ENCODE measurements at places on chromosomes 12 and 14.

DNA sequence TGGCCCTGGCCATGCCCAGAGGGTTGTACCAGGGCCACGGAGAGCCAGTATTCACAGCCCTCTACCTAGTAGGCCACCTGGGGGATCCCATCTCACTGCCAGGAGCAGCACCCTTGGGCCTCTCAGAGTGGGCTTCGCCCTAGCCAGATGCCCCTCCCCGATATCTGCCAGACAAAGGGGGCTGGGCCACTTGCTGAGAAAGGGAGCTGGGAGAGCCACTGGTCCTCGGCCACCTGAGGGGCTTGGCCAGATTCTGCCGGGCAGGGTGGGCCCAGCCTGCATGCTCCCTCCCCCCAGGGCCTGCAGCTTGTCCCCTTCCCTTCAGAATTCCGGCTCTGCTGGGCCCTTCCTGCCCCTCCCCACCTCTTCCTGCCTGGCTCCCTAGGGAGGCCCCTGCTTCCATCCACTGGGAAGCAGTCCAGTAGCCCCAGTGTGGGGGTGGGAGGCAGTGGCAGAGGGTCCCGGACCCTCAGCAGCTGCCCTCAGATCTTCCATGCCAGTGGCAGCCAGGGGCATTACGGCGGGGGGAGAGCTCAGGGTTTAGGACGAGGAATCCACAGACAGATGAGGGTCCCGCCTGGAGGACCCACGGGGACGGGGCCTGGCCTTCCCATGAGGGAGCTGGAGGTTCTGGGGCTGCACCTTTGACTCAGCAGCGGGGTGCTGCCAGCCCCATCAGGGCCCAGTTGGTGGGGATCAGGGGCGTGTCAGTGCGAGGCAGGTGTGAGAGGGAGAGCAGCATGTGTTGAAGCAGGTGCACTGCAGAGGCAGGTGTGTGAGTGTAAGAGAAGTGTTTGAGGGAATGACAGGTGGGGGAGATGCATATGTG, 2.4 kb downstream of the CRIP2 start:
- H3K27ac ChIP-seq = no peak overlapping the region
- no peak for DNase-seq
- peaks cover 25% of the 10 kb centered on the region for H3K4me1 ChIP-seq
- no peak overlapping the region for H3K4me3 ChIP-seq
- no peaks in the 10 kb centered on the region for H3K36me3 ChIP-seq

GRCh38 chr14:101020834-101021370, 117.4 kb upstream of the RTL1 start:
- H3K27ac ChIP-seq = no peak overlapping the region
- H3K36me3 ChIP-seq = no peaks in the 10 kb centered on the region
- no peaks in the 10 kb centered on the region for H3K4me1 ChIP-seq
- no peaks in the 10 kb centered on the region for H3K27me3 ChIP-seq
- H3K4me3 ChIP-seq = no peak overlapping the region

GRCh38 chr12:77152623-77153193, 87.3 kb upstream of the E2F7 start:
- no peaks in the 10 kb centered on the region for H3K27me3 ChIP-seq
- DNase-seq = peak; percentile 5
- H3K4me1 ChIP-seq = no peaks in the 10 kb centered on the region
- H3K4me3 ChIP-seq = no peak overlapping the region
- no peaks in the 10 kb centered on the region for H3K36me3 ChIP-seq
- H3K27ac ChIP-seq = no peak overlapping the region

DNA sequence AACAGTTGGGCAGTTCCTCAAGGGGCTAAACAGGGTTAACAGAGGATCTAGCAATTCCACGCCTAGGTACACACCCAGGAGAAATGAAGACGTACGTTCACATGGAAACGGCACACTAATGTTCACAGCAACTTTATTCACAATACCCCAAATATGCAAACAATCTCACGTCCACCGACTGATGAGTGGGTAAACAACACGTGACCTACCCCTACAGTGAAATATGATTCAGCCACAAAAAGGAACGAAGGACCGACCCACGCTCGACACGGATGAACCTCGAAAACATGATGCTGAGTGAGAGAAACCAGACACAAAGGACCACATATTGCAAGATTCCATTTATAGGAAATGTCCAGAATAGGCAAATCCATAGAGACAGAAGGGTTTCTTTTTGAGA, 112.7 kb downstream of the NCOR2 start:
- DNase-seq = no peak
- no peak overlapping the region for H3K4me3 ChIP-seq
- no peak overlapping the region for H3K27ac ChIP-seq
- peaks cover 8% of the 10 kb centered on the region for H3K36me3 ChIP-seq

DNA sequence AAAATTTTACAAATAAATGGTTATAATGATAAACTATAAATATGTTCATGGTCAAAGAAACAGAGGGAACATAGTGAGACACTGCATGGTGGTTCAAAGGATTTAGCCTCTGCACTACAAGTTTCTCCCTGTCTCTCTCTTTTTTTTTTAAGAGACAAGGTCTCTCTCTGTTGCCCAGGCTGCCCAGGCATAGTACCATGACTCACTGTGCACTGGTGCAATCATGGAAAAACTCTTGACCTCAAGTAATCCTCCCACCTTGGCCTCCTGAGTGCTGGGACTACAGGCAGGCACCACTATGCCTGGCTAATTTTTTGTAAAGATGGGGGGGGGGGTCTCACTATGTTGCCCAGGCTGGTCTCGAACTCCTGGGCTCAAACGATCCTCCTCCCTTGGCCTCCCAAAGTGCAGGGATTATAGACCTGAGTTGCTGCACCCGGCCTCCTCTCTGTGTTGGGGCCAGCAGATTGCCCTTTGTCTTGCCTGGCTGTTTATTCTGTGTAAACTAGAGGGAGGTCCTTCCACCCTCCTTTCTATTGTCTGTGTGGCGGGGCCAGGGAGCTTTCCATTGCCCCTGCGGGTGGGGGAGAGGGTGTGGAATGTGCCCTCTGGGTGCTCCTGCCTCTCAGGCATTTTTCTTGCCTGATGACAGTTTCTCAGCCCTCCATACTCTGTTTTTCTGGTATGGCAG, 22.1 kb downstream of the MTHFD1 start:
- H3K4me3 ChIP-seq = no peak overlapping the region
- DNase-seq = no peak
- H3K36me3 ChIP-seq = peaks cover 7% of the 10 kb centered on the region
- H3K27me3 ChIP-seq = no peaks in the 10 kb centered on the region
- no peak overlapping the region for H3K27ac ChIP-seq
- H3K4me1 ChIP-seq = peaks cover 2% of the 10 kb centered on the region

- H3K36me3 ChIP-seq = no peaks in the 10 kb centered on the region
- no peaks in the 10 kb centered on the region for H3K4me1 ChIP-seq
- H3K27ac ChIP-seq = no peak overlapping the region
- H3K27me3 ChIP-seq = no peaks in the 10 kb centered on the region
Measured at GRCh38 chr12:92446083-92446460, 256.7 kb upstream of the PLEKHG7 start.

GRCh38 chr12:3427956-3428355, 63.0 kb upstream of the PRMT8 start:
- DNase-seq = no peak
- H3K4me1 ChIP-seq = peaks cover 1% of the 10 kb centered on the region
- no peaks in the 10 kb centered on the region for H3K27me3 ChIP-seq
- no peaks in the 10 kb centered on the region for H3K36me3 ChIP-seq

DNA sequence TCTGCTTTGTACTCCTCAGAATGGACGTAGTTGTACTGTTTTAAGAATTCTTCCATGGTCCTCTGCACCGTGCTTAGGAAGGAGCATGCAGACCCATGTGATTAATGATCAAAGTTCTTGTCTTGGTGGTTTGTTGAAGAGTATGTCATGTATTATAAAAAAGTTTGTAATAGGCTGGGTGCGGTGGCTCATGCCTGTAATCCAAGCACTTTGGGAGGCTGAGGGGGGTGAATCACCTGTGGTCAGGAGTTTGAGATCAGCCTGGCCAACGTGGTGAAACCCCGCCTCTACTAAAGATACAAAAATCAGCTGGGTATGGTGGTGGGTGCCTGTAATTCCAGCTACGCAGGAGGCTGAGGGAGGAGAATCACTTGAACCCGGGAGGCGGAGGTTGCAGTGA, 61.8 kb upstream of the RTL1 start:
- no peaks in the 10 kb centered on the region for H3K36me3 ChIP-seq
- no peaks in the 10 kb centered on the region for H3K27me3 ChIP-seq
- H3K4me1 ChIP-seq = no peaks in the 10 kb centered on the region
- H3K4me3 ChIP-seq = no peak overlapping the region
- H3K27ac ChIP-seq = no peak overlapping the region
- DNase-seq = no peak
